ENCODE measurements at places on chromosomes 11 and 22.

DNA sequence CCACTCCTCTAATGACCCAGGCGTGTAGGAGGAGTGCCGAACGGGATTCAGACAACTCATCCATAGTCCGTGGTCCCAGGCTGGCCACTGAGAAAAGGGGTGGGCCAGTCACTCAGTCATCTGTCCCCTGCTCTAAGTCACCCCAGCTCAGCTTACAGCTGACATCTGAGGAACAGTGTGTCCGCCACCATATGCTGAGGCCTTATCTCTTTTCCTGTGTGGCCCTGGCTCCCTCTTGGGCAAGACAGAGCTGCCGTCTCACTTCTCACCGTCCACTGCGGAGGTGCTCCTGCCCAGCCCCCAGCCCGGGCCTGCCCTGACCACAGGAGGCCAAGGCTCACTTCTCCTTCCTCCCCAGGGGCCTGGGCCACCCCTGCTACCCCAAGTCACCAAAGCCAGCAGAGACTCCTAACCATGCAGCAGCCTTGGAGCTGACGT is 6.8 kb downstream of the CCDC86 start:
- no peak for DNase-seq

DNA sequence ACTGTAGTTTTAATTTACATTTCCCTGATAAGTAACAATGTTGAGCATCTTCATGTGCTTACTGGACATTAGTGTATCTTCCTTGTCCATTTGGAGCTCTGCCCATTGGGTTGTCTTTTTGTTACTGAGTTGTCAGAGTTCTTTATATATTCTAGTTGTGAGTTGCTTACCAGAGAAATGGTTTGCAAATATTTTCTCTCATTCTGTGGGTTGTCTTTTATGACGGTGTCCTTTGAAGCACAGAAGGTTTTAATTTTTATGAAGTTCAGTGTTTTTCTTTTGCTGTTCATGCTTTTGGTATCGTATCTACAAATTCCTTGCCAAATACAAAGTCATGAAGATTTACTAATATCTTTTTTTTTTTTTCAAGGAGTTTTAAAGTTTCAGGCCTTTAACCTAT is 42.4 kb downstream of the ZBTB44 start:
- no peak for DNase-seq

DNA sequence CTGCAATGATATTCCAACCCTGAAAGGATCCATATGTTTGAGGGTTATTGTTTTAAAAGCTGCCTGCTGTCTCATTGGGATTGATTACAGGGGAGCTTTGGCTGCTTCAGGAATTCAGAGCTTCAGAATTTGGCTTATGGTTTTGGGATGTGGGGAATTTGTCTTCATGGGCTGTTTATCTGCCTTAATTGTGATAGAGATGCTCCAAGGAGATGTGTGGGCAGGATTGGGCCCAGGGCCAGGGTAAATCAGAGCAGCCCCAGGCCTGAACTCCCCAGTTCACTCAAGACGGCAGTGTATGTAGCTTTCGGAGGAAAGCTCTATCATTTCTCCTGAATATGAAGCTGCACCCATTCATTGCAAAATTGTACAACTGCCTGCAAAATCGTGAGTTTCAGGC is 88.5 kb downstream of the ALX4 start:
- DNase-seq, result no peak

GRCh38 chr22:22893891-22894739 is 6.5 kb downstream of the IGLL5 start:
- DNase-seq, result no peak

DNA sequence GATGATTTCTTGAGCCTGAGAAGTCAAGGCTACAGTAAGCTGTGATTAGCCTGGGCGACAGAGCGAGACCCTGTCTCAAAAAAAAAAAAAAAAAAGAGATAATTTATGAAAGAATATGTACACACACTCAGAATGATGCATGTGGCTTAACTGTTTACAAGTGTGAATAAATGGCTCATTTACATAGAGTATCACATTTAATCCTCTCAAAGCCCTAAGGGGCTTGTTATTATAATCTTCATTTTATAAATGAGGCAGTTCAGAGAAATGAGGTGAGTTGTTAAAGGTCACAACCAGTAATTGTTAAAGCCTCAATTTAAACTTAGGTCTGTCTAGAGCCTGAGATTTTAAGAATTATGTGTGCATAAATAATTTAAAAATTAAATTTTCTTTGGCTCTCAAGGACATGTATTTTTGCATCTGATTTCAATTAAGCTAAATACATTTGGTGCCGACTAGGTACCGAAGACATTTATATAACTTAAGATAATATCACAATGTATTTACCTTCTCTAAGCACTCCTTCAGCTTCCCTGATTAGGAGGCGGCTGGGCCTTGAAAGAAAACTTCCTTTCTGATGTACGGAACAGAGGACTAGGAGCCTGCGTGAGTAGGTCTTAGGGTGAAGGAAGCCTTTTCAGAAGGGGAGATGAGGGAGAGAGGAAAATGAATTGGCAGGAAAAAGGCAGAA is 28.5 kb upstream of the DDX6 start:
- DNase-seq, result peak; percentile 62

Data from HAP-1 (cell line).